ENCODE measurements at places on chromosomes 1 and 21.

DNA sequence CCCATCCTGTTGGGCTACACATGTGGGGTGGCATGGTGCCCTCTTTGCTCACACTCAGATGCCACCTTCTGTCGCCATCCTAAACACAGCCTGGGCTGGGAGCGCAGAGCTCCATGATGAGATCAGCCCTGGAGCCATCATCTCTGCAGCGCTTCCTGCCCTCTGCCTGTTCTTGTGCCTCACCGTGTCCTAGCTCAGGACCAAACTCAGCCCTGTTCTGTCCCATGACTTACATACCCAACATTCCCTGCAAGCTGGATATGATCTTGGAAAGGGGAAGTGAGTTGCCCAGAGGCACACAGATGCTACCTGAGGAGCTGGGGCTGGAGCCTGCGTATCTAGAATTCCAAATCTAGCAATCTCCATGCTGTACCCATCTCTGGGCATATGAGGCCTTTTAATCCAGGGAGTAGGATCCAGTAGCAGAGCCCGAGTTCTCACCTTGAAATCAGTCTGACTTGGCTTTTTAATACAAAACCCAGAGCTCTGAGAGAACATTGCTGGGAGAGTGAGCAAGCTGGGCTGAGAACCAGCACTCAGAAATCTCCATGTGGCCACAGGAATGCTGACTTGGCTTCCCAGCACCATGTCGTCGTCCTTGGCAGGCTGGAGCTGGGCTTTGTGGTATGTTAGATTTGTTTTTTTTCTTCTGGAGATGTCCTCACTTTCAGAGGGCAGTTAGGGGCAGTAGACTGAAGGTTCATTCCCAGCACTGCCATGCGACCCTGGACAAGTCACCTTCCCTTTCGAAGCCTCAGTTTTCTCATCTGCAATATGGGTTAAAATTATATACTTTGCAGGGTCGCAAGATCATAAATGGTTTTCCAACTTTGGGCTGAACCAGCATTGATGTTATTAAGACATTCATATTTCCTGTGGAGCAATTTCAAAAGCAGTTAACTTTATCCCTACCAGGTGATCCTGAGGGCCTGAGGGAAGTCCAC, 2.6 kb downstream of the ALPL start:
- DNase-seq, result no peak

DNA sequence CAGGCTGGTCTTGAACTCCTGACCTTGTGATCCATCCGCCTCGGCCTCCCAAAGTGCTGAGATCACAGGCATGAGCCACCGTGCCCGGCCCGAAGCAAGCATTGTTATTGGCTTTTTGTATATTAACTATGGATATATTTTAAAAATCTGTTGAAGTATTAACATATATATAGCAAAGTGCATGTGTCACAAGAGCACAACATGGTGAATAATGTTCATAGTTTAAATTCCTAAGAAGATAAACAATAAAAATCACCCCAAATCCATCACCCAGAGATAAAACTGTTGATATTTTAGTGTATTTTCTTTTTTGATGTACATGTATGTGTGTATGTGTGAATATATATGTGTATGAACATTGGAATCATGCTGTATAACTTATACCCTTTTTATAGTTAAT, 9.1 kb upstream of the FOXE3 start:
- DNase-seq, result no peak

- no peak for DNase-seq
These were observed 190.8 kb downstream of the CAMTA1 start for GRCh38 chr1:6976044-6976375.

DNA sequence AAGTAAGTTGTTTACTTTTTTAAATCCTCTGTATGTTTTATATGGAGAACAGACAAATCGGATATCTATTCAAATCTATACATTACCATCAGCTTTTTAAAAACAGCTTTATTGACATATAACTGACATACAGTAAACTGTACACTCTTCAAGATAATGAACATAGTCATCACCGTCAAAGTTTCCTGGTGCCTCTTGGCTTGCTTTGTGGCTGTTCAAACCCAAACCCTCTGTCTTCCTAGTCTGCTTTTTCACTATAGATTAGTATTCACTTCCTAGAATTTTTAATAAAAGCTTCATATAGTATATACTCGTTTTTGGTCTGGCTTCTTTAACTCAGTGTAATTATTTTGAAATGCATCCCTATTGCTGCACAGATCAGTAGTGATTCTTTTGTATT, 56.4 kb upstream of the TPTE start:
- DNase-seq, result no peak

DNA sequence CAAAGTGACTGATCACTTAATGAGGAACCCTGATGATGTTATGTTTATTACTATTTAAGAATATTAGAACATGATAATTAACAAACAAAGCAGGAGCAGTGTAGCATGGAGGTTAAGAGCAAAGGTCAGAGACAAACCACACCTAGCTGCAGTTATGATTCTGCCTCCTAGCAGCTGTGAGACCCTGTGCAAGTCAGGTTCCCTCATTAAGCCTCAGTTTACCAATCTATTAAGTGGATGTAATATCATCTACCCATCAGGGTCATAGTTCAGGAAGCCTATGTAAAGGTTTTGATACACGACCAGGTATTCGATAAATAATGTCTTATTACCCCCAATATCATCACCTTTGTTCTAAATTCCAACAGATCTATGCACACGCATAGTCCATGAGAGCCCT, 32.0 kb downstream of the DUSP10 start:
- DNase-seq, result no peak

DNA sequence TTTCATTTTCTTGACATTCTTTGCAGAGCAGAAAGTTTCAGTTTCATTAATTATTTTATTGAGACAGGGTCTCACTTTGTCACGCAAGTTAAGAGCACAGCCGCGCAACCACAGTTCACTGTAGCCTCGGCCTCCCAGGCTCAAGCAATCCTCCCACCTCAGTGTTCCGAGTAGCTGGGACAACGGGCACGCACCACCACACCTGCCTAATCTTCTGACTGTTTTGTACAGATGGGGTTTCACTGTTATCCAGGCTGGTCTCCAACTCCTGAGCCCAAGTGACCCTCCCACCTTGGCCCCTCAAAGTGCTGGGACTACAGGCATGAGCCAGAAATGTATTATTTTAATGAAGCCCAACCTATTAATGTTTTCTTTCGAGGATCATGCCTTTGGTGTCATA, 3.0 kb upstream of the SPATC1L start:
- no peak for DNase-seq

- no peak for DNase-seq
These were observed 165.5 kb upstream of the NFIA start for GRCh38 chr1:60916906-60917305.

GRCh38 chr21:27060190-27060589, 93.3 kb upstream of the ADAMTS5 start:
- no peak for DNase-seq
